Inflammatory macrophage treated with lipopolysaccharide for 1 hour (primary cell): ENCODE measurements at places on chromosomes 2 and 18.

DNA sequence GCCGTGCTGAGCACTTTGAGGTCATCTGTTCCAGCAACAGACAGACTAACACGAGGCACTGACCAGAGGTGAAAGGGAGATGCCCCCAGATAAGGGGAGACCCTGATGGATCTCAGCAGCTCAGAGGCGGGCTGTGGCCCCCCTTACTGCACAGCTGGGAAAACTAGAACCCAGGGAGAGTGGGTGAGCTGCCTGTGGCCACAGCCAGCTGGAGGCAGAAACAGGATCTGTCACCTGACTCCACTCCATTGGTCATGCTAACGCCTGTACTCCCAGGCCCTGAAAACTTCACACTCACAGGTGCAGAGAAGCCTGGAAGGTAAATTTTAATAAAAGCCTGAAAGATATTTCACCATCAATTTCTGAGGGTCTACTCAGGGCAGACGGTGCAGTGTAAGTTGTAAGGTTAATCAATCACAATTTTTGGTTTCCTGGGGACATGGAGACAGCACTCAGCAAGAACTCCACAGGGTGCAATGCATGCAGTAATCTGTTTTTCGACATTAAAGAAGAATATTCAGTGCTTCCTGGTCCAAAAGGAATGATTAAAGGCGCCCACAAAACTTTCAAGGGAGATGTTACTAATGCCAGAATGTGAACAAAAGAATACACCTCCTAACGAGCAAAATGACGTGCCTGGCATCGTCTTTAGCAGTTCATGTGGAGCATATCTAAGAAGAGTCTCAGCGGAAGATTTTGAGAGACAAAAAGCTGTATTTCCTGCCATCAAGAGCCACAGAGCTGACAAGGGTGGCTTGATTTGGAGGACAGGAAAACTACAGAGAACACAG is 173.4 kb downstream of the EIPR1 start:
- DNase-seq: no peak

GRCh38 chr2:27442920-27443282 is 720 bp downstream of the KRTCAP3 start:
- no peak for DNase-seq

- DNase-seq: peak; percentile 48
These were observed 64.9 kb downstream of the DNMT3A start for GRCh38 chr2:25276569-25277465.

DNA sequence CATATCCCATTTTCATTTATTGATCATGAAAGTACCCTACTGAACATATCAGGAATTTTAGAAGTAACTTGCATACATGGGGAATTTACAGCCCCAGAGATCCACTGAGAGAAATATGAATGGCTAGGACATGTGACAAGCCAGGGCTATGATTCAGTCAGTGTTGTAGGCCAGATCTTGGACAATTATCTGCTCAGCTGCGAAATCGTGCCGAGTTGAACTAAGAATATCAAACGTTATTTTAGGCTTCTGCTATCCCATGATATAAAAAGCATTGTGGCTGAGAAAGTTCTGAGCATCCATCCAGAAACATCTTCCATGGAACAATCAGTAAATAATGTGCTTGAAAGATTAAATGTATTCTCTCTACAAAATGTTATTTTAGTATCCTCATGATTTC is 85.7 kb upstream of the UNC80 start:
- DNase-seq: no peak

DNA sequence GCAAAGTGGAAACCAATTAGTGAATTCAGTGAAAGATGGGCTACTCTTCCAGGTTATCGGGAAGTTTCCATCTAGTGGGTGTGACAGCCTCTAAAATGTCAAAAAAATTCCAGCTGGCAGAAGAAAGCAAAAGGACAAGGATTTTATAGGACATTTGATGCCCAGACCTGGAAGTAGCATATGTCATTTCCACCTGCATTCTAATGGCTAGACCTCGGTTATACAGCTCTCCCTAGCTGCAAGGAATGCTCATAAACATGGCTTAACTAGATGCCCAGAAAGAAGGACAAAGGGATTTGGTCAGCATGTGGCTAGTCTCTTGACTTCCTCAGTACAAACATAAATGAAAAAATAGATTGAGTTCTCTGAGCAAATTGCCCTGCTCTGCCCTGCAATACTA is 215.4 kb downstream of the NYAP2 start:
- no peak for DNase-seq

DNA sequence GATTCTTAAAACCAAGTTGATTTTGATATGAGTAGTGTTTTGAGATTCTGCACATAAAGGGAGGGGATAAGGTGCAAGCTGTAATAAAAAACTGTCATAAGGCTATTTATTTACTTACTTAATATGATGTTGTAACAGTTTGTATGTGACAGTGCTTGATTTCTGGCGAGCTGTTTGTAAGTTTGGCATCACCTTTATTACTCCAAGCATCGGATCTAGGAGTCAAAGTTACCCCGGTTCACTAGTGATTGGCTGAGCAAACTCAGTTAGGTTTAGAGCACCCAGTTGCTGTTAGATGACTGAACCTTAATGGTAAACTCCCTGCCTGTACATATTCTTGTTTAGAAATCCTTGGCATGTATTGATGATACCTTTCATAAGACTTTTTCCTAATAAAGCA is 16.1 kb downstream of the ZCCHC2 start:
- DNase-seq: no peak

DNA sequence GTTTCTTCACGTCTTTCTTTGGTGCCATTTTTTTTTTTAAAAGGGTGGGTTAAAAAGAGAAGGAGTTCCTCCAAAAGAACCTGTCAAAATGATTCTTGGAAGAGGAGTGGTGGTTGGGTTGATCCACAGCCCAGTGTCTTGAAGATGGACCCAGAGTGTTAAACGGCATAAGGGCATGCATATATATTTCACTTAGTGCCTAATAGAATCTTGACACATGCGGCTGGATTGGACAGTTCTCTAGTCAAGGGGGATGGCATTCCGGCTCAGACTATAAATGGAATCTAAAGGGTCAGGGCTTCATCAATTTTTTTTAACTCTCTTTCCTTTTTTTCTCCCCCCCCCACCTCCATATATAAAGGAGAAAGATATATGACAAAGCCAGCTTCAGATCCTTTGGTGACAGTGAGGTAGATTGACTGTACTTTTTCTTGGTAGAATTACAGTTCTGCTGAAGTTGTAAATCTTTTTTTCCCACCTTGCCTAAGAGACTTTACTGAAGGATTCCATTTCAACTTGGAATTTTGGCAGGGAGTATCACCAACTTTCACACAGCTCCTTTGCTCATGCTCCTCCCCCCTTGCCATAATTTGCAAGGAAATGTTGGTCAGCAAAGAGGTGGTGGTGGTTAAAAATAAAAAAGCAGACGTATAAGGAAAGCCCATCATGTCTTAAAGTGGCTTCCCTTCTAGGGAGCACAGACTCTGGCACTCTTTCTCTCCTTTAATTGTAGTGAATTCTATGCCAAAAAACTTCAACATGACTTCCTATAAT is at the start of gene MYL1:
Gene MYL1, minus strand, starts transcription at position 160 of the 774 bp plus-strand sequence. Its CDS starts 132 bp downstream, at position 28.
- no peak for DNase-seq

- DNase-seq: no peak
These were observed 12.8 kb upstream of the CAVIN2 start for GRCh38 chr2:191859681-191860080.

DNA sequence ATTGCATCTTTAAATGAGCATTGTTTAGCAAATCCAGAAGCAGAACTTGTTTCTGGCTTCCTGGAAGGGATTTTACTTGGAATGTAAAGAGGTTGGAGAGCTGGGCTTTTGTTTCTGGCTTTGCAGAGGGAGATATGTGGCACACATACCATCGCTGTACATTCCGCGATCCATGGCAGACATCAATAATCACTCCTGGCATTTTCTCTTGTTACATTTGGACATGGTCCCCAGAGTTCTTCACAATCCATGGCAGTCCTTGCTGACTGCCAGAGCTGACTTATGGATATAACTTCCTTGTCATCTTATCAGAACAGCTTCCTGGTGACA is 445.6 kb upstream of the SPRED2 start:
- DNase-seq: no peak

DNA sequence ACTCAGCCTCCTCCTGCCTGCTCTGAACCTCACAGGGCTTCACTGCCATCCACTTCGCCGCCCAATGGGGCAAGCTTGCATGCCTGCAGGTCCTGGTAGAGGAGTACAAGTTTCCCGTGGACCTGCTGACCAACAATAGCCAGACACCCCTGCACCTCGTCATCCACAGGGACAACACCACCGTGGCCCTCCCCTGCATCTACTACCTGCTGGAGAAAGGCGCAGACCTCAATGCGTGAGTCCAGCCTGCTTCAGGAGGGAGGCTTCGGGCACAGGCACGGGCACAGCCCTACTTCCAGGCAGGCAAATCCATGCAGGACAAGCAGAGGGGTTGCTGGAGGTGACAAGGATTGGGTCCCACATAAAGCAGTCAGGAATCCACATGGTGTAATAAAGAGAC is 1.2 kb downstream of the ANKRD53 start:
- no peak for DNase-seq

- no peak for DNase-seq
These were observed 8.1 kb upstream of the ARHGAP15 start for GRCh38 chr2:143121079-143121478.

DNA sequence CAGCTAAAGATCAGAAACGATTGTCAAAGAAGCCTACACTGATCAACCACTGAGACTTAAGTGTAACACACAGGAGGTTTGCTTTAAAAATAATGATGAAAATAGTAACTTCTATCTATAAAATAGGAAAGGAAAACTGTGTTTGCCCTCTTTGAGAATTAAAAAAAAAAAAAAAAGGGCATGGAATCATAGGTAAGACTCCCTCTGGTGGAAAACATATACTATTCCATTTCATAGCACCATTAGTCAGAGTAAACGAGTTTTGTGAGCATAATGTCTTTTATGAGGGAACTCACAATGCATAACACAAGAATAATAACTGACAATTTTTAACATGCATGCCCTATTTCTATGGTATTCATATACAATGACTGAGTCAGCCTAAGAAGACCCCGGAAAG is 36.3 kb downstream of the SLC35F5 start:
- peak; percentile 10 for DNase-seq

- DNase-seq: peak; percentile 73
These were observed at the start of gene AGPS for GRCh38 chr2:177392373-177393202. TSS of gene AGPS (plus strand) at chr2:177392773. CDS start at chr2:177392790, 17 bp downstream.

- peak; percentile 32 for DNase-seq
These were observed 12.9 kb downstream of the IER3IP1 start for GRCh38 chr18:47163241-47163640.

DNA sequence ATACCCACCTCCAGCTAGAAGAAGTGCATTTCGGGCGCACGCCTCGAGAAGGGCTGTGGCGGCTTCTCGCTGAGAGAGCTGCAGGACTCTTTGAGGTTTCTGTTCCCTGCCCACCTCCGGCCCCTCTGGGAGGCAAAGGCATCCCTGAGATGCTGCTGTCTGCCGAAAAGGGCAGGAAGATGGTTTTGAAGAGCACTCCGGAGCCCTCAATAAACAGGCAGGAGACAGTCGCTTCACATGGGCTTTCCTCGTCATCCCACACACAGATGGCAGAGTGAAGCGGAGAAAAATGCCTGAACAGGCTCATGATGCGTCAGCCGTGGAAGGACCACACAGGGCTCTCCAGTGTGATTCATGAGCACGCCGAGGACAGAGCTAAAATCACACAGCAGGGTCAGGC is 25.4 kb upstream of the GLI2 start:
- no peak for DNase-seq

DNA sequence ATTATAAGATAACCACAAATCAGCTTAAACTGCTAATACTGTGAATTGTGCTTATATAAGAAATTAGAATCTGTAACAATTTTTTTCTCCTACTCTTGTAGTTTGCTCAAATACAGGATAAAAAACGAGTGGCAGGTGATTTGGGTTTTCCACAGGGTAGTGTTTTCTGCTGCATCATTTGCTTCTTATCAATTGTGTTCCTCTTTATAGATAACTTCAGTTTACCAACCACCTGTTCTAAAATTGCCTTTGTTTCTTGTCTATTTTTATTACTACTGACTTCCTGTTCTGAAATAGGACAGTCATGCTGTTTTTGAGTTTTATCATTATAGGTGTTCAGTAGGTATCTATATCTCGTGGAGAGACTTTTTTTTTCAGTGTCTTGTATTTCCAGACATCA is 56.9 kb downstream of the MFSD6 start:
- no peak for DNase-seq

DNA sequence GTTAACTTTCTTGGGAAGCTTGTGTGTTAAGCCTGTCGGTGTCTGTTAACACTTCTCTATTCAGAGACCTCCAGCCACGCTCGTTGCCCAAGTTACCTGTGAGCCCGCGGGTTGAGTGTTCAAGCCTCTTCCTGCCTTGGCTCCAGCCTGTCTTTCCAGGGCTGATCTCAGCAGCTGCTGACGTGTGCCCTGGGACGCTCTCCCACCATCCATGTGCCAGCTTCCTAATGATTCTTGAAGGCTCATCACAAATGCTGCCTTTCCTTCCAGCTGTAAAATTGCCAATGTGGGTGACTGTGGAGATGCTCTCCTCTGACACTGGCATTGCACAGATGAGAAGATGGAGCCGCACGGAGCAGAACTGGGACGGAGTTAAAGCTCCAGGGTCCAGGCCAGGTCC is 6.1 kb downstream of the RNF144A start:
- no peak for DNase-seq

- no peak for DNase-seq
These were observed 56.1 kb downstream of the ASAP2 start for GRCh38 chr2:9262671-9263171.

GRCh38 chr2:215917953-215918620 is 95.3 kb downstream of the MREG start:
- no peak for DNase-seq

DNA sequence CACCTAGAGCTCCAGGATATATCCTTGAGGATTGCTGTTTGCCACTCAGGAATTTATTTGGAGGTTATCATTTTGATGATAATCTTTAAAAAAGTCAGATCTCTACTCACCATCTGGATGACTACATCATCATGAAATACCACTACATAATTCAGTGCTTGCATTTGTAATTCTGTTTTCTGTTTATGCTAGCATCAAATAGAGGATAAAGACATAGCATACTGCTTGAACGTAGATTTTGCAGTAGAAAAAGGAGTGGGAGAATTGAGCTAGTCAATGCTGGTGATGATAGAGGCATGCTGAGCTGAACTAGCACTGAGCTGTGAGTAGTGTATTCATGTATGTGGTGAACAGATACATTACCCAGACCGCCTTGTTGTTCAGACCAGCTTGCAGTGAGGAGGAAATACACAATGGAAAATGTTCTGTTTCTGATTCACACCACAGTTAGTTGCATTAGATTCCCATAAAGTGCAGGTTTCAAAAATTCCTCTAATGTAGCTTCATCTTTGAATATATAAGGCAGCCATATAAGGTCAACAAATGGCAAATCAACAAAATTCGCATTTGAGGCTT is 68.8 kb upstream of the CDC42EP3 start:
- DNase-seq: no peak

DNA sequence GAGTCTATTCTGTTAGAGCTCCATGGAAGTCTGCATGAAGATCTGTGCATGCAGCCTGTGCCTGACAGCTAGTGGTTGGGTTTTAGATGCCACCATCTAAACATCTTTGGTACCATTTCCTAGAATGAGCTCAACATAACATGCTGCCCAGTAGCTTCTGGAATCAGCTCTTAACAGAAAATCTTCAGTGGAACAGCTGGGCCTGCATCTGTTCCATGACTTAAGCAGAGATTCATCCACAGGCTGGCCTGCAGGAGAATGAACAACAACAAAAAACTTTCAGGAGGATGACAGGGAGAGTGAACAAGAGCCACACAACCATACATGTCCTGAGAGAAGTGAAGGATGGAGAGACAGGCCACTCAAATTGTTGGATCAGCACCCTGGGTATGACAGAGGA is 316.6 kb downstream of the RDH14 start:
- DNase-seq: no peak
